ENCODE measurements at places on chromosomes 7 and 10.
A peak's percentile ranks its signal among the peaks of the same experiment; 100 is the strongest.

DNA sequence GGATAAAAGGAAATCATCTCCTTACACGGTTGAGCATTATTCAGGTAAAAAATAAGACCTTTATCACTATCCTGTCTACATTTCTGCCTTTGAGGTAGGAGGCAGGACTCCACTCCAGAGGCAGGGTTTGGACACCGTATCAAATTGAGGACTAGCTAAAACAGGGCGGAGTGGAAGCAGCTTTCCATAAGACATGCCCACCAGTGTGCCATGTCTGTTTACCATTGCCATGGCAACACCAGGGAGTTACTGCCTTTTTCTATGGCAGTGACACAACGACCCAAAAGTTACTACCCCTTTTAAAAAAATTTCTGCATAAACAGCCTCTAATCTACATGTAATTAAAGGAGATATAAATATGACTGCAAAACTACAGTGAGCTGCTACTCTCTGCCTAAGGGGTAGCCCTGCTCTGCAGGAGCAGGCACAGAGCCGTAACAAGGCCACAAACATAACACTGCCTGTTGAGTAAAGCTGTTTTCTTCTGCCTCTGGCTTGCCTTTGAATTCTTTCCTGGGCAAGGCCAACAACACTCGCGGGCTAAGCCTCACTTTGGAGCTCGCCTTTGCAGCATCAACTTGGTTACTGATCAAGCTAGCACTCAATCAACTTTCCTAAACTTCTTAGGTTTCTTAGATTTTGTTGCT is 26.5 kb downstream of the DGKB start:
- no peak for DNase-seq

GRCh38 chr7:106626376-106627164 is 34.4 kb downstream of the CCDC71L start:
- DNase-seq: no peak

DNA sequence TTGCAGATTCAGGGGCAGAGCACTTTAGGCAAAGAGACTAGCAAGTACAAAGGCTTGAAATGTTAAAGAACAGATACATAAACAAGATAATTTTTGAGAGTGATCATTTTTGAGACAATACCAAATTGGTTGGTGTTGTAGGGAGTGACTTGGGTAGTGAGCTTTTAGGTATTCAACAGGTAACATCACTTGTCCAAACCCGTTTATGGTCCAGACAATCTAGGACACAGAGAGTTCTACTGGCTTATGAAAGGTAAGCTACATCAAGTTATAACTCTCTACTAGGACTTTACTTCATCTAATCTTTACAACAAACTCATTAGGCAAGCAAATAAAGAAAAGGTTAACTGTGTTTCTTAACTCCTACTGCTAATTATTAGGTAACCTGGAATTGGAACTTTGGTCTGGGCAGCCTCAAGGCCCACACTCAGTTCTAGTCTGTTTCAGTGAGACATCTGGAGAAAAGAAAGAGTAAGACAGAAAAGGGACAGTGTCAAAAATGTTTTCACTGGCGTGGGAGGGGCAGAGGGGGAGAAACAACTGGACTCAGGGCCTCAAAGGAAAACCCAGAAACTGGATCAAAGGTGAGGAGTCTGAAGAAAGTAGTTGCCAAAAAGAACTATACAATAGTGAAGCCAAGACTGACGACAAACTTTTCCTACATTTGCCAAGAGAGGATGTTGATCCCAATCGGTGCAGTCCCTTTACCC is 39.2 kb downstream of the GNAT3 start:
- DNase-seq: no peak

- no peak for DNase-seq
Observed at GRCh38 chr7:823649-824048, 8.6 kb upstream of the SUN1 start.

- no peak for DNase-seq
Observed at GRCh38 chr7:3156508-3156907, 112.8 kb upstream of the CARD11 start.

GRCh38 chr10:31134311-31134952 is 102.8 kb upstream of the ZNF438 start:
- peak; percentile 37 for DNase-seq

DNA sequence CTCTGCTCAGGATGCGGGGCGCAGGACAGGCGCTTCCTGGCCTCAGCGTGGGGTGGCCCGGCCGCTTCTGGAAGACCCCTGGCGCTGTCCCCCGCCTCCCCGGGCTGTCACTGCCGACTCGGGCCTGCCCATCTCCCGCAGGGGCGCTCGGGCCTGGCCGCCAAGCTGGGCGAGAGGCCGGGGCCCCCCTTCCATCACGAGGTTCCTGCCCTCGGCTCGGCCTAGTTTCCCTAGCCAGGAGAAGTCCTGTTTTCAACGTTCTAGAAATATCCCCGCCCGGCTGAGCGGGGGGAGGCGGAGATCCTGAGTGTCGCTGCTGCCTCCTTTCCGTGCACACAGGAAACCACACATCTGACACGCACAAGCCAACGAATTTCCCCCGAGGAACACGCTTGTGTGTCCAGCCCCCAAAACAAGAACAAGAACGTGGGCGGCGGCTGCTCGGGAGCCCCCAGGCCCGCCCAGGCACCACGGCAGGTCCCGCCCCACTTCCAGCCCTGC is 33.7 kb downstream of the AP5Z1 start:
- DNase-seq: no peak

DNA sequence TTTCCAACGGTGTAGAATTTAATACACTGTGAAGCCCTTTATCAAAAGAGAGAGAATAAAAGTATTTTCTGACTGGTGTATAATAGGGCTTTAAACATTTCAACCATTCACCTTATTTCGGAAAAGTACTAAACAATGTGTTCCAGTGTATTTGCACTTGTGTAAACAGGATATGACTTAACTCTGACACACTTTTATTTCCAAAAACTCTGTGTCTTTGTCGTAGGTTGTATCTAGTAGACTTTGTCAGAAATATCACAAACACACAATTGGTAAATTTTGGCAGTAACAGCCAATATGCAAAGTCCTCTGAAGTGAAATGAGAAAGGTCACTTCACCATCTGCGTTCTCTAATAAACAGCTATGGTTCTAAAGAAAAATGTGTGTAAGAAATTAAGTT is 10.3 kb upstream of the TSPAN13 start:
- no peak for DNase-seq

DNA sequence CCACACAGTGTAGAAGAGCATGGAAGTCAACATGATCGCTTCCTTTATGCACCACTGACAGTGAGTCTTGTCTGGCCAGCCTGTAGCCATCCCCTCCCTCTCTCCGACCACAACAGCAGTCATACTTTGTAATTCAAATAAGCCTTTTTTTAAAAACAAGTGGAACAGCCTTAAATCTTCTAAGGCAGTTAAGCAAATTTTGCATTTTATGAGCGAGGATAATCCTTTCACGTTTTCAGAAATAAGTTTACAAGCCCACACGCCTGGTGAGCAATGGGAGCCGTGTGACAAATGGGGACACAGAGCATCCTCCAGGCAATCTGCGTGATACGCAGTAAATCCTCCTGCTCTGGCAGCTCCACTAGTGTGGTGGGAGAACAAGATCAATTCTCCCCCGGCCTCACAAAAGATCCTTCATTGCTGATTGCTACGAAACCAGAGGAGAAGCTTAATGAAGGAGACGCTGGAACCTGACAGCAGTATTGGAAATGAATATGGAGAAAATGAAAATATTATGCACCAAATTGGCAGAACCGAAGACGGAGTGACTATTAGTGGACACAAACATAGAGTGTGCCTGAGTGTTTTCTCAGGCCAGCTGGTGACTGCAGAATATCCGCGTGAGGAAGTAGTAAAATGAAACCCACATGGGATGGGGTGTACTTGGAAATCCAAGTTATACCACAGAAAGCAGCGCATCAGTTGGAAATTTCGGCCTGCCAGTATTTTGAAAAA is 104.2 kb upstream of the CDCA7L start:
- no peak for DNase-seq

GRCh38 chr10:59517996-59518395 is 155.6 kb upstream of the FAM13C start:
- DNase-seq: no peak
